ENCODE measurements at places on chromosomes 7 and 10.

DNA sequence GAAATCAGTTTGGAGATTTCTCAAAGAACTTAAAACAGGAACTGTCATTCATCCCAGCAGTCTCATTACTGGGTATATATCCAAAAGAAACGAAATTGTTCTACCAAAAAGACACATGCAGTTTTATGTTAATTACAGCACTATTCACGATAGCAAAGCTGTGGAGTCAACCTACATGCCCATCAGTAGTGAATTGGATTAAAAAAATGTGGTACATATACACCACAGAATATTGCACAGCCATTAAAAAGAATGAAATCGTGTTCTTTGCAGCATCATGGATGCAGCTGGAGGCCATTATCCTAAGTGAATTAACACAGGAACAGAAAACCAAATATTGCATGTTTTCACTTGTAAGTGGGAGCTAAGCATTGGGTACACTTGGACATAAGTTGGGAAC is 158.9 kb downstream of the CDK14 start:
- DNase-seq = no peak

DNA sequence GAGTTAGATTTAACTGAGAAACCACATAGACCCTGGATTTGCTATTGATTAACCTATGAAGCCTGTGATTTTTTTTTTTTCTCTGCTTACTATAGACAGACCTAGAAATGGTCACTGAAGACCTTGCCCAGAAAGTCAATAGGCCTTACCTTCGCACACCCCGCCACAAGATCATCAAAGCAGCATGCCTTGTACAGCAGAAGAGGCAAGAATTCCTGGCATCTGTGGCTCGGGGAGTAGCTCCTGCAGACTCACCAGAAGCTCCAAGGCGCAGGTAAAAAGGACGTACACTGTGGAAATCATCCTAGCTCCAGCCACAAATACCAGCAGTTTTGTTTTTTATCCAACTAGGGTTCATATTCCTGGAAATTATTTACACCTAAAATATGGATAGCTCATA is 56.2 kb upstream of the GATAD1 start:
- no peak for DNase-seq

- DNase-seq = no peak
Measured at GRCh38 chr7:81075150-81075549, 156.3 kb upstream of the SEMA3C start.

DNA sequence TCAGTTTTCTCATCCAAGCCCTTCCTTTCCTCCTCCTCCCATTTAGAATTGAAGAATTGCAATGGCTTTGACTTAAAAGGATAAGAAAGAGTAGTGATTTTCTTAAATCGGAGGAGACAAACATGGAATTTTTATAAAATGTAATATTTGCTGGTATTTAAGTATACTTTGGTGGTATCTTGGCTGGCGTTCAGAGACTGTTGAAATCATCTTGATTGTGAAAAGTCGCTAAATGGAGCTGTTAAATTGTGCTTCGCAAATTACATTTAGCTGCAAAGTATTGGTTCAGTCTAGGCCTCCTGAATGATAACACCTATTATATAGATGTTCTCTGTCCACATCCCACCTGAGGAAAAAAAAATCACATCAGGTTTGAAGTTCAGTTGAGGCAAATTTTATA is 81.8 kb downstream of the ARID5B start:
- DNase-seq = no peak

DNA sequence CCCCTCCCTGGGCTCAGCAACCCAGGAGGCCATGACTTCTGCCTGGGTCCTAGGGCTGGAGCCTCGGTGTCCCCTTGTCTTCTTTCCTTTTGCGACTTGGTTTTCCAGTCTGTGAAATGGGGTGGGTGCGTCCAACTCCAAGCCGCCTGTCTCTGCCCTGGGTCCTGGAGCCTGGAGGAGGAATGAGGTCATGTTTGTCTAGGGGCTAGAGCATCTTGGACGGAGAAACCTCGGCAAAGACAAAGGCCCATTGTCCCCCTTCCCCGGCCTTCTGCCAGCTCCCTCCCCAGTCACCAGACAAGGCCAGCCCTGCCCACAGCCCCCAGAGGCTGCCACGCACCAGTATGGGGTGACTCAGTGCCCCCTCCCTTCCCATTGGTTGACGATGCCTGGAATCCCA is 39.8 kb upstream of the ELN start:
- DNase-seq = no peak

GRCh38 chr10:4691776-4692175 is 134.2 kb upstream of the AKR1E2 start:
- no peak for DNase-seq

- DNase-seq = peak; percentile 72
Measured at GRCh38 chr7:51162724-51163329, 153.8 kb downstream of the COBL start.

DNA sequence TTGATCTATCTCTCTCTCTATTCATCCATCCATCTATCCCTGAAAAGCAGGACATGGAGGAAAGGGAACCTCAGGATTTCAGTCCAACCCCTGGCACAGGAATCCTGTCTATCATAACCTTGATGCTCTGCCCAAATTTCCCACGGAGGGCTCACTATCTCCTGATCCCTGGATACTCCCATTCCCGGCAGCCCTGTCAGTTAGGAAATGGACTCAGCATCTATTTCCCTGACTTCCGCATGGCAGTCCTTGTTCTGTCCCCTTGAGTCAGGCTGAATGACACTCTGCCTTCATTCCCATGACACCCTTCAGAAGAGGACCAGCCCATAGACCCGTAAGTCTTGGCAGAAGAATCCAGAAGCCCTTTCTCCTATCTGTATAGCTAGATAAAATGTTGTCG is 77.7 kb downstream of the VWA2 start:
- DNase-seq = no peak

GRCh38 chr7:158548726-158549125 is 38.9 kb downstream of the PTPRN2 start:
- no peak for DNase-seq

- no peak for DNase-seq
Measured at GRCh38 chr7:100152404-100152803, 3.7 kb downstream of the LAMTOR4 start.

- no peak for DNase-seq
Measured at GRCh38 chr10:118842843-118843624, 88.3 kb upstream of the CACUL1 start.

DNA sequence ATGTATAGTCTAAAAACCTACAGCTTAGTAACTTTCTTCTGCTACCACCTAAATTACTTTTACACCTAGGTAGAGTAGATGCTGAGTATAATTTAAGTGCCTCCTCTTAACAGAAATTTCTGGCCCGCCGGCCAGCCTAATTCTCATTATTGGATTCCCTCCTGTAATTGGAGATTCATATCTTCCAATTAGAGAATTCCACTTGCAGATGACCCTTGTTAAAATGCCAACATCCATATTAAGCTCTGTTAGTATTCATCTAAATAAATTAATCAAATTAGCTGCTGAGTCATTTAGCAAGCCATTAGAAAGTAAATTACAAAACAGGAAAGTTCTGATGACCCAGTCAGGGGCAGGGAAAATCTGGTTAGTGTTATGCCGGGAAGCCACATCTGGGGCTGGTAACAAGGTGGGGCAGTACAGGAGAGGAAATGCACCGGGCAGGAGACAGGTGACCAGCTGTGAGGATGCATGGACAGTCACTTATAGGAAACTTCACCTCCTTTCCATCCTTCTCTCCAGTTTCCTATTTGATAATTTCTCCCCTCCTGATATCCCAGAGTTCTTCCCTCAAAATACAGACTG is 82.8 kb downstream of the ORC5 start:
- DNase-seq = no peak

DNA sequence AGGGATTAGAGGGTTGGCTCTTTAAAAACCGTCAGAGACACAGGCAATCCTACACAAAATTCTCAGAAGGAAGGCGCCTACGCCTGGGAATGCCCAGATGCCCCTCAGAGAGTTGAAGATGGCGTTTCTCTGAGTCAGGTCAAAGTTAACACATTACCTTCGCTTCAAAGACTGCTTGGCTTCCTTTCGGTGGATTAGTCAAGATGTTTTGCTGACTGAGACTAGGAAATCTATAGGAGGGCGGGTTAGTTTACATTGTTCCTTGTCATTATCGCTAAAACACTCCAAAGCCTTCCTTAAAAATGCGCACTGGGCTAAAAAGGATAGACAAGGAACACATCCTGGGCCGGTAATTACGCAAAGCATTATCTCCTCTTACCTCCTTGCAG is 995 bp upstream of the CFTR start:
- no peak for DNase-seq

- DNase-seq = no peak
Measured at GRCh38 chr10:74194545-74194944, 43.5 kb downstream of the ADK start.

DNA sequence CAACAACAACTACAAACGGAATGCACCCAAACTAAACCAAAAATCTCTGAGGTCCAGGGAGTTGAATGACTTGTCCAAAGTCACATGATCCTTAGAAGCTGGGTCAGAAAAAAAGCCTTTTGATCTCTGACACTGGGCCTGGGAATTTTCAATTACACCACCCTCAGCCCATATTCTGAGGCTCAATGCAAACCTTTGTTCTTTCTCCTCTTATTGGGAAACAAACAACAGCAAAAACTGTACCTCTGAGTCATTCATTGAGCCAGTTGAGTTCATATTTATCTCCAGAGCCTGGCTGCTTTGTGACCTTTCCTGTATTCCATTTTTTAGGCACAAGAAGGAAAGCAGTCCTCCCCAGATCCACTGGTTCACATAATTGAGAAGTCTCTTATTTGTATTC is 51.2 kb upstream of the SORCS1 start:
- no peak for DNase-seq

DNA sequence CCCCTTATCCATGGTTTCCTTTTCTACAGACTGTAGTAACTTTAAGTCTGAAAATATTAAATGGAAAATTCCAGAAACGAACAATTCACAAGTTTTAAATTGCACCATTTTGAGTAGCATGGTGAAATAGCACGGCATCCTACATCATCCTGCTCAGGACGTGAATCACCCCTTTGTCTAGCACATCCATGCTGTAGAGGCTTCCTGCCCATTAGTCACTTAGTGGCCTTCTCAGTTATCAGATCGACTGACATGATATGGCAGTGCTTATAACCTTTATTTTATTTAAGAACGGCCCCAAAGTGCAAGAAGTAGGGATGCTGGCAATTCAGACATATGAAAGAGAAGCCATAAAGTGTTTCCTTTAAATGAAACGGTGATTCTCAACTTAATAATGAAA is 82.7 kb downstream of the CPXM2 start:
- DNase-seq = no peak

DNA sequence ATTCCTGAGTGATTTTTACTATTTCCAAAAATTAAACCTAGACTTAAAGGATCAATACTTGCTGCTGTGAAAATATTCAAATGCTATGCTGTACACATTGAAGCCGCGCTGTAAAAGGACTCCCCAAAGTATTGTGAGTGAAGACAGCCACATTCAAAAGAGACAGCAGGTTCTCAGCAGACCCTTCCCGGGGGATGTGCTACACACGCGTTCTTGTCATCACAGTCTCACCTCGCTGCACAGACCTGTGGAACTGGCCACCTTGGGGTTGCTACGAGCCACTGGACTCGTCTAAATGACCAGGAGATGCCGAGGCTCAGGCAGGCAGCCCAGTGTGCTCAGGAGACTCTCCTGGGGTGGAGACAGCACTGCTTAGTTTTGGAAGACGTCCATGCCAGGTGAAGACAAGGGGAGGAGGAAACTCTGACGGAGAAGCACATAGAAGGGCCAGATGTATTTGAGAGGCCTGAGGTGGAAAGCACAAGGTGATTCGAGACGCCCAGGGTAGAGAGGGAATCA is 367.7 kb upstream of the SHH start:
- DNase-seq = no peak

DNA sequence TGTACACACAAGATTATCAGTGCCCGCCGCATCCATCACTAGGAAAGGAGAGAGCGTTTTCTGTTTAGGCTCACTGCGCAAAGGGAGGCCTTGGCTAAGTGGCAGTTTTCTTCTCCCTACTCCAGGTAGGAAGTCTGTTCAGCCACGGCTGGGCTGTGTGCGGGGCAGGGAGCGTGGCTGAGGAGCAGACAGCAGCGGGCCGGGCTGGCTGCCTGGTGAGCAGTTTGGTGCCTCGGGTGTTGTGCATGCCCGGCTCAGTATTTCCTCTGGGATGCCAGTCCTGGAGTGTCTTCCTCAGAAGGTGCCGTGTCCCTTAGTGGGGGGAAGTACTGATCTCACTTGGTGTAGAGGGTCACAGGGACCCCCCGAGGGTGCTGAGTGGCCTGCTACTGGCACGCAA is 114.4 kb downstream of the NT5C2 start:
- DNase-seq = no peak

DNA sequence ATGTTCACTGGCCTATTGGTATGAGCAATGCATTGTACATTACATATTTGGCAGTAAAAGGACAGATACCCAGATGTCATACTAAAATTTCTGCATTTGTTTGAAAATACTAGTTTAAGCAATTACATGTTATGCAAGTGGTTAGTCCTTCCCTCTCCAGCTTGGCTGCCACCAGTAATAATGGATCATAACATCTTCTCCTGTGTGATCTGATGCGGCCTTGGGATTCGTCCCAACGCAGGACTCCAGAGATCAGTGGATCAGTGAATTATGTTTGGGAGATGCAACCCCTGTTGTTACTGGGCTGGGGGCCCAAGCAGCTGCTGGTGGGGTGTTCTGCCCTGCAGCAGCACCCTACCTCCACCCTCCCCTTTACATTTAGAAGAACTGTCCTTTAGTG is 11.2 kb upstream of the PDK4 start:
- no peak for DNase-seq

- DNase-seq = no peak
Measured at GRCh38 chr7:117085769-117086463, 132.6 kb downstream of the ST7 start.

DNA sequence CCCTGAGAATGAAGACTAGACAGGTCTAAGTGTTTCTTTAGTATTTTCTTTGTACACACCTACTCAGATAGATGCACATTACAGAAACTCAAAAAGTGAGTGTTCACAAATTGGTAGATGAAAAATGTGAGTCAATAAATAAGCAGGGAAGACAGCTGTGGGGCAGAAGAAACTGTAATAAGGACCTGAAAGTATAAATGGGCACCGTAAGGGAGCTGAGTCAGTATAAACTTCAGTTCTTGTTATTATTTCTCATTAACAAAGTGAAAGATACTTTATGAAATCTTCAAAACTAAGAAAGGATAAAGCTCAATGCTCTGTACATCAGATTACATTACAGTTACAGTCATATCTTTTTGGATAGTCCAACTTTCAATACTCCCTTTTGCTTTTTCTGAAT is 2.5 kb downstream of the MTPN start:
- DNase-seq = no peak

All from NCI-H2029 (cell line).